ENCODE measurements at places on chromosomes 12 and 14.
A peak's percentile ranks its signal among the peaks of the same experiment; 100 is the strongest.

DNA sequence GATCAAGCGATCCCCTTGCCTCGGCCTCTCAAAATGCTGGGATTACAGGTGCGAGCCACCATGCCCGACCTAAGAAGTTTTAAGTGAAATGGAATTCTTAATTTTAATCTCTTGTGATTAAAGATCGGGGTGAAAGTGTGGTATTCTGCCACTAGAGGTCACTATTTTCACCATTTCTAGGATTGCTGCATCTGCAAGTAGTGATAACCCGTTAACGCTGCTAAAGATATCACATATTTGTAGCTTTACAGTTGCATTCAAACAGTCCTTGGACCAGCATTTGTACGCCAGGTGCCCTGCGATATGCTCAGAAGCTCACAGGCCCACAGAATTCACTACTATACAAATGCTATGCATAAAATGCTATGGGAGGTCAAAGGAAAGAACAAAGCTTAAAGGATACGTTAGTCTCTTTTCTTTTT, 19.3 kb downstream of the CCDC62 start:
- DNase-seq = no peak

- no peak for DNase-seq
These were observed 24.7 kb downstream of the BTBD6 start for GRCh38 chr14:105273062-105273461.

- DNase-seq = no peak
These were observed 143.1 kb downstream of the BICD1 start for GRCh38 chr12:32249777-32250176.

DNA sequence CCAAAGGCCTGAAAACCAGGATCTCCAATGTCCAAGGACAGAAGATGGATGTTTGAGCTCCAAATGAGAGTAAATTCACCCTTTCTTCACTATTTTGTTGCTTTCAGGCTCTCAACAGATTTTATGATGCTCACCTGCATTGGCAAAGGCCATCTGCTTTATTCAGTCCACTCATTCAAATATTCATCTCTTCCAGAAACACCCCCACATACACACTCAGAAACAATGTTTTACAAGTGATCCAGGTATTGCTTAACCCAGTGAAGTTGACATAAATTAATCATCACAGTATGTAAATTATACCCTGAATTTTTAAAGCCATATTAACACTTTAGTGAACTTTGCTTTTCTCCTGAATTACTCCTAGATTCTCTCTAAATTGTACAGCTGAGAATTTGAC, 63.3 kb downstream of the DUSP6 start:
- DNase-seq = no peak

DNA sequence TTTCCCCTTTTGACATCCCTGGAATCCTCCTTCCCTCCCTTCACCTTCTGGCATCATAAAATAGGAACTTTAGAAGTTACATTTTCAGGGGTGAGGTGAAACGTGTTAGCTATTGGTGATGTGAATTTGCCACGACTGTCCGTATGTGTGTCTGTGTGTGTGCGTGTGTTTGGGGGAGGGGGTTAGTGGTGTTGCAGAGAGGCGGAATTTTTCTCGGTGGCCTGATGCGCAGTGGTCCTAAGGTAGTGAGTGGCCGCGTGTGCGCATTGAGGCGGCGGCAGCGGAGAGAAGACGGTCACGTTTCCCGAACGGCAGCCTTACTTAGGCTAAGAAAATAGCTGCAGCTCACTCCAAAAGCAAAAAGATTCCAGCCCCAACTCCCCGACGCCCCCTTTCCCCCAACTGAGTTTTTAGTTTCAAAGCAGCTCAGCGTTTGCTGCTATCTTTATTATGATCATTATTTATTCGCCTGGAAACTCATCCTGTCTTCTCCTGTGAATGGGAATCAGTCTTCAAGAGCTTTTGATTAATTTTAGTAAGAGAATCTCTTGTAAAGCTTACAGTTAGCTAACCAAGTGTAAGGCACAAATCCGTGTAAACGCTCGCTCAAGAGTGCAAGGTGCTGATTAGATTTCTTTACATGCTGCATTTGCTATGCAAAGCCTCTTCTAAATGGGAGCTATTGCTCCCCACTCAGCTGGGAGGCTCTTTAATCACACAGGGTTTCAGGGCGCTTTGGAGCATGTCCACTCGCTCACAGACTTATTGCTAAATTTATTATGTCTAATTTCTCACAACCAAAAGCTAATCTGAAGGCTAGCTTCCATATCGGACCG, 4.7 kb downstream of the FLRT2 start:
- no peak for DNase-seq

DNA sequence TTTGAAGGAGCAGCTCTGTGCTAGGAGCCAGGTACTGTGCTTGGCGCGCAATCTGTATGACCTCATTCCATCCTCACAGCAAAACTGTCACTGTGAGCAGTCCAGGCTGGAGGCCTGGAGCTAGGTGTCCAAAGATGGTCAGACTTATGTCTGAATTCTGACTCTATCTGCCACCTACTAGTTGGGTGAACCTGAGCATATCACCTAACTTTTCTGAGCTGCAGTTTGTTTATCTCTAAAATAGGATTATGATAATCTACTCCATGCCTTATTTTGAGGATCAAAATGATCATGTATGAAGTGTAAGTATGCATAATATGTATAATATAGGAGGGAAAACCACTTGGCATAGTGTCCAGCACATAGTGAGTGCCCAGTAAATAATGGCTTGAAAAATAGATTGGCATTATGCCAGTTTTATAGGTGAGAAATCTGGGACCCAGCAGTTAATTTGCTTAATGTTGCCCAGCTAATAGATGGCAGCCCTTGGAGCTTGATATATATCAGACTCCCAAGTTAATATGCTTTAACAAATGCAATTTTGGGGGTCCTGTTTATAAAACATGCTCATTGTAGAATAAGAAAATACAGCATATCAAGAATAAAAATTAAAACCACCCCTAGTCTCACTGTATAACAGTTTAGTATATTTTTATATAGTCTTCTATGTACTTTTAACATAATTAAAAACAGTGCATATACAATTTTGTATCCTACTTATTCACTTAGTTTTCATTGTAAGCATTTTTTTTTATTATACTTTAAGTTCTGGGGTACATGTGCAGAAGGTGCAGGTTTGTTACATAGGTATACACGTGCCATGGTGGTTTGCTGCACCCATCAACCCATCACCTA, 4.5 kb upstream of the JPH4 start:
- no peak for DNase-seq

DNA sequence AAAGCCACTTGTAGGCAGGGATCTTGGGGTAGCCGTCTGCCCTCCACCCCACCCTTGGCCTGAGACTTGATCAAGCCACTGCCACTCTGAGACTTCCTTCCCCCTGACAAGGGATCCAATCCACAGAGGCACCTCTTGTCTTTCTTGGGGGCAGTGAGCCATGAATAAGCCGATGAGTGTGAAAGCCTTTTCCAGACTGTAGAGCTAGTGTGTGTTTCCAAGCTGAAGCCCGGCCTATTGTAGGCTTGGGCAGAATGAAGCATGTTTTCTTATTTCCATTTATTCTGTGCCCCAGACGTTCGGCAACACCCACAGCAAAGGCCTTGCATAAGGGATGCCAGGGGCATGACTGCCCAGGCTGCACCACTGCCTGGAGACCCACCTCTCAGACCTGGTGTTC, 991.6 kb downstream of the BCL11B start:
- DNase-seq = no peak

DNA sequence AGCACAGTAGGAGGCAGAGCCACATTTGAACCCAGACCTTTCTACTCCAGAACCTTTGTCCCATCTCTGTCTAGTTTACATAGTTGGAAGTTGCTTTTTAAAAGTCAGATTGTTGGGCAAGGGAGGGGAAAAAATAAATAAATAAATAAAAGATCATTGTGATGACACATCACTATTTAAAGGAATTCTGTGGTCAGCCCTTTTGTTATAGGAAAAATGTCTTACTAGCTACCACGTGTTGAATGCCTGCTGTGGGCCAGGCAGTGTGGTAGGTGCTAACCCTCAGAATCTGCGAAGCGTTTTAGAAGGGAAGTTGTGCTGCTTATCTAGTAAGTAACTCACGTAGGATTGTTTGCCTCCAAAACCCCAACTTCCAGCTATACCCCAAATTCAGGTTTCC, 62.3 kb downstream of the BHLHE41 start:
- no peak for DNase-seq

DNA sequence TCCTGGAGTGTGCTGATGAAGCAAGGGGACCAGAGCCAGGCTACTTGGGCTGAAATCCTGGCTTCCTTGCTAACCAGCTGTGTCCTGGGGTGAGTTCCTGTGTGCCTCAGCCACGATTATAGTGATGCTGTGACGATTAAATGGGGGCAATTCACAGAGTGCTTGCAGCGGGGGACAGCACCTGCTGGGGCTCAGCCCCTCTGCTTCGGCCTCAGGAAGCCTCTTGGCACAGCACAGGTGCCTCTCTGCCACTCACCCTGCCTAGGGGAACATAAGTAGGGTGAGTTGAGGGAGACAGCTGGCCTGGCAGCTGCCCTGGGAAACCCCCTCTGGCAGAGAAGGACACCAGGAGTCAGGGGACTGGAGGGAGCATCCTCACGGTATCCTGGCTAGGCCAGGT, 9.4 kb downstream of the KRT80 start:
- peak; percentile 55 for DNase-seq

DNA sequence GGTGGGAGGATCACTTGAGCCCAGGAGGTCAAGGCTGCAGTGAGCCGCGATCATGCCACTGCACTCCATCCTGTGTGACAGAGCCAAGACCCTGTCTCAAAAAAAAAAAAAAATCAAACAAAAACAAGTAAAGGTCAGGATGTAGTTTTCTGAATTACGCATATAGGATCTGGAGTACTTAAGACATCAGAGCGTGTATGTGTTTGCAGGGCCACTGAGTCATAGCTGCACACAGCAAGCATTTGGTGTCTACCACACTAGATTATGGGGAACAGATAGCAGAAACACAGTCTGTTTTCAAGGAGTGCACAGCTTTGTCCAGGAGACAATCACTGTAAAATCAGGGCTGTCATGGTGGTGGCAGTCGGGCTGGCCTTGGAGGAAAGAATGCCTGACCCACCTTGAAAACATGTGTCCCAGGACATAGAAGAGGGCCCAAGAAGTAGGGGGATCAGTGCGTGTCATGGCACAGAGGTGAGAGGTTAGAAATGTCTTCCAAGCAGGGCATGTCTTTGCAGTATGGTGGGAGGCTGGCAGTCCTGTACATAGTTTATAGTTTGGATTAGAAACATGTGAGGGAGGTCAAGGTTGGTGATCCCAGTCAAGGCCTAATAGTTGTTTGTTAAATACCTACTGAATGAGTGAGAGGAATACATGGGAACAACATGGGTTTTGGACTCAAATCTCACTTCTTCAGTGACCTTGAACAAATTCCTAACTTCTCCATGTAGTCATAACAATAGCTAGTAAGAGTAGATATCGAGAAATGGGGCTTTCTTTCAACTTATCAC, 23.6 kb upstream of the C12orf71 start:
- DNase-seq = no peak

DNA sequence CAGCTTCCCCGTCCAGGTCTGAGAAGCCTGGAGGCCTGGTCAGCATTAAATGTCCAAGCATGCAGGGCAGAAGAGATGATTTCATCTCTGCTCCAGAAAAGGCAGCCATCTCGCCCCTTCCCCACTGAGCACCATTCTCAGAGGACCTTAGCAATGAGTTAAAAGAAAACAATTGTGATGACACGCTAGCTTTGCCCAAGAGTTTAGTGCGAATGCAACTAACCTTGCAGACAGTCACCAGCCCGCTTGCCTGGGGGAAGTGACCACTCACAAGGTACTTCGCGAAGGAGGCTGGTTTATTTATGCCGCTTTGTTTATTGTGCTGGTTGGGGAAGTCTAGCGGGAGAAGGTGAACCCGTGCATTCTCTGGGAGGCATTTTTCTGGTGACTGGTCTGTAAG, 170.7 kb downstream of the RBM19 start:
- no peak for DNase-seq

- DNase-seq = no peak
These were observed 206.9 kb downstream of the TTC7B start for GRCh38 chr14:90609376-90609775.

GRCh38 chr14:105022276-105022670, 1.4 kb upstream of the CDCA4 start:
- no peak for DNase-seq

DNA sequence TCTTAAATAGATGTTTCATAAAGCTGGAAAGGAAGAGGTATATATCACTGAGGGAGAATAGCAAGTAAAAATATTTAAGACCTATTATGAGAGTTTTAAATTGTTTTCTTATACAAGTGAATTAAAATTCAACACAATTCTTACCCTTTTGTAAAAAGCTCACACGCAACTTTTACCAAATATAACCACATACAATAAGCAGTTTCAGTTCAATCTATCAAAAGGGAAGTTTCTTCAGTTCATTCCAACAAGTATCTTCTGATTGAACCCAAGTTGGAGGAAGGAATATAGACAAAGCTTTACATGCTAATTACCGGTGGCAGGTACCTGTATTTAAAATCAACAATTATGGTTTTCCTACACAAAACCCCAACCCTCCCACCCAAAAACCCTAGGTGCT, 41.1 kb downstream of the GTF2A1 start:
- no peak for DNase-seq

DNA sequence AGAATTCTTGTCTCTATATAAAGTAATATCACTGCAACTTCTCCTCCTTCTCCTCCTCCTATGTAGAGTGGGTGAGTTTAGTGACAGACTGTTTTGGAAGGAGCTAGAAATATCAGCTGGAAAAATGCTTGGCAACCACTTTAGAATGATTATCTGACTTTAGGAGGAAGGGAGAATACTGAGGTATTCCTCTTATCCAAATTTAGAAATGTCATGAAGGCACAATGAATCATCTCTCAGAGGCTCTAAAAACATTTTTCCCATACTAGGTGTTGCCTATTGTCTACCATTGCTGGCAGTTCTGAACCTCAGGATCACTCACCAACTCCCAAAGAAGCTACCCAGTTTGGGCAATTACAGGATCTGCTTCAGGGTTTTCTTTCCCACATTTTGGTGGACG, 306.6 kb upstream of the ATP2B1 start:
- DNase-seq = no peak

DNA sequence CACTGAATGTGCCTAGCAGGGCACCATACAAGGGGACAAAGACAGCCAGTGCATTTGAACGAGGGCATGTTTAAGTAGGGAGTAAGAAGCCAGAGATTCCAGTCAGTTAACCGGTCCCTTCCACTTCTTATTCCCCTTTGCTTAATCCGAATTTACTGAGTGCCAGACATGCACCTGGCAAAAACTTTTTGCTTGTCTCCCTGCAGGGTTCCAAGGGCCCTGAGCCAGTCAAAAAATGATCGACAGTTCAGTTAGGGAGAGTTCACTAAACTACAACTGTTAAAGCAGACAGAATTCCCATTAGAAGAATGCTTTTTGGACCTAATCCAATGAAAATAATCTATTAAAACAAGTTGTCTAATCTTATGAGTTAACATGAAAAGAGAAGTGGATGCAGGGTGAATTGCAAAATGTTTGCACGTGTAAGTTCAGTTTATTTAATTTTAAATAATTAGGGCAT, 193.8 kb downstream of the TMTC2 start:
- no peak for DNase-seq

DNA sequence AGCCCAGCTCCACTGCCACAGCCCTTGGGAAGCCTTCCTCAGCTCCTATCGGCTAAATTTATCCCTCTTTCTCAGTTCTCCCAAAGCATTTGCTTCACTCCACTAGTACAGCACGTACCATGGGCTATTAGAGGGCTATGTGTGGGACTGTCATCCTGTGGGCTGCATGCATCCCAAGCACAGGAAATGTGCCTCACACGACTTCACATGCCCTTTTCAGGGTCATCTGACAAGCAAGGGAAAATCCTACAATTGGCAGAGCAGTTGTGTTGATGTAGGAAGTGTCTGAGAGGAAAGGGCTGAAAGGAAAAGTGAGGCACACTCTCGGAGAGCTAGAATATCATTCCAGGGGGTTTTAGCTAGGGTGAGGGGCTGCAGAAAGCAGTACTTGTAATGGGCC, 47.6 kb downstream of the NINJ2 start:
- DNase-seq = no peak

Data from NCI-H1092 (cell line).